Left lung (tissue), 14 donors: ENCODE measurements at places on chromosomes 3 and 15. TPM values are rescaled to one million over a fixed set of nuclear protein-coding genes. Genes with fewer than 3 reads are reported as not detected.

DNA sequence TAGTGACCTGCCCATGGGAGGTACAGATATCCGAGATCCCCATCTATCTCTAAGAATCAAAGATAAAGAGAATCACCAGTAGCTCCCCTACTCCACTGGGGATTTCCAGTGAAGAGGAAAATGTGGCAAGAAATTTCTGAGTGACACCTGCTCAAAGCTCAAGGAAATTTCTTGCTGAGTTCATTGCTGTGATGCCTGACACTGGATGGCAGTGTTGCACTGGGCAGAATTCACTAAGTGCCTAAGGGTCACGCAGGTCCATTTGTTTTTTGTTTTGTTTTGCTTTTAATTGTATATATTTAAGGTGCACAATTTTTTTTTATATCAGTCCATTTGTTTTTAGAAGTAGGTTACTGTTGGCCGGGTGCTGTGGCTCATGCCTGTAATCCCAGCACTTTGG lies 109.5 kb upstream of the KCNAB1 start:
- peaks cover 7% of the 10 kb centered on the region for H3K27me3 ChIP-seq
- H3K4me3 ChIP-seq, result no peak overlapping the region
- no peak overlapping the region for H3K27ac ChIP-seq
- no peaks in the 10 kb centered on the region for H3K4me1 ChIP-seq
- no peaks in the 10 kb centered on the region for H3K36me3 ChIP-seq

- H3K4me1 ChIP-seq, result peaks cover 68% of the 10 kb centered on the region
- H3K36me3 ChIP-seq, result no peaks in the 10 kb centered on the region
- peak overlapping the region; percentile 52 for H3K27ac ChIP-seq
- H3K4me3 ChIP-seq, result peak overlapping the region; percentile 18
- no peak for DNase-seq
- H3K27me3 ChIP-seq, result no peaks in the 10 kb centered on the region
Measured at GRCh38 chr3:143977341-143978262, 6.0 kb downstream of the DIPK2A start.

COL8A1 gene
- 74.1 TPM for total RNA-seq

- no peaks in the 10 kb centered on the region for H3K27me3 ChIP-seq
- H3K36me3 ChIP-seq, result no peaks in the 10 kb centered on the region
- no peak overlapping the region for H3K4me3 ChIP-seq
- no peak for DNase-seq
- H3K27ac ChIP-seq, result no peak overlapping the region
- no peaks in the 10 kb centered on the region for H3K4me1 ChIP-seq
Measured at GRCh38 chr15:44093836-44094235, 101.2 kb downstream of the FRMD5 start.
